ENCODE measurements at places on chromosomes 12 and 14.

DNA sequence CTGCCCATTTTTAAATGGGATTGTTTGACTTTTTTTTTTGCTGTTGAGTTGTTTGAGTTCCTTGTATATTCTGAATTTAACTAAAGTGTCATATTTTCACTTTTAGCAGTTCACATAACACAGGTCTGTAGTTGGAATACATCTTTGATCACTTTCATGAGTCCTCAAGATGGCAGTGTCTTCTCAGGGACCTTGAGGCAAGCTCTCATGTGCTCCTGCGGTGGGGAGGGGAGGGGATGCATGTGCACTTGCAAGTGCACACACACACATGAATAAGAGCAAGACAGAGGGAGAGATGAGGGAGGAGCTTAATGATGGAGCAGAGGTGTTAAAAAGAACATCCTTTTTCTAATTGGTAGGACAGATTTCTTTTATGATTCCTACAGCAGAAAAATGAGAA, 291.4 kb upstream of the OR4E1 start:
- peak; percentile 59 for DNase-seq

DNA sequence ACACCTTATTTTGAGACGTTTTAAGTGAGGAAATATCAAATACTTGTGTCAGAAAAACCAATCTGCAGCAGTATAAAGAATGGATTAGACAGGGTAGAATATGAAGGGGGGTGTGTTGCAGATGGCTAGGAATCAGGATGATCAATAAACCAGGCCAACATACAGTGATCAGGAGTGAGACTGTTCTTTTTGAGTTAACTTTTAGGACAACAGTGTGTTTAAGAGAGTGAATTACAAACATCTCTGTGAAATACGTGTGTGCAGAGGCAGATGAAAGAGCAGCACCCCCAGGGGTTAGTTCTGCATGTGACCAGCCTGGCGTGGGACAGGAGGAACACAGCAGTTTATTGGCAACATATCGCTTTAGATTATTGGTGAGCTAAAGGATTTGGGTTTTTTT, 10.6 kb upstream of the NRDE2 start:
- no peak for DNase-seq

DNA sequence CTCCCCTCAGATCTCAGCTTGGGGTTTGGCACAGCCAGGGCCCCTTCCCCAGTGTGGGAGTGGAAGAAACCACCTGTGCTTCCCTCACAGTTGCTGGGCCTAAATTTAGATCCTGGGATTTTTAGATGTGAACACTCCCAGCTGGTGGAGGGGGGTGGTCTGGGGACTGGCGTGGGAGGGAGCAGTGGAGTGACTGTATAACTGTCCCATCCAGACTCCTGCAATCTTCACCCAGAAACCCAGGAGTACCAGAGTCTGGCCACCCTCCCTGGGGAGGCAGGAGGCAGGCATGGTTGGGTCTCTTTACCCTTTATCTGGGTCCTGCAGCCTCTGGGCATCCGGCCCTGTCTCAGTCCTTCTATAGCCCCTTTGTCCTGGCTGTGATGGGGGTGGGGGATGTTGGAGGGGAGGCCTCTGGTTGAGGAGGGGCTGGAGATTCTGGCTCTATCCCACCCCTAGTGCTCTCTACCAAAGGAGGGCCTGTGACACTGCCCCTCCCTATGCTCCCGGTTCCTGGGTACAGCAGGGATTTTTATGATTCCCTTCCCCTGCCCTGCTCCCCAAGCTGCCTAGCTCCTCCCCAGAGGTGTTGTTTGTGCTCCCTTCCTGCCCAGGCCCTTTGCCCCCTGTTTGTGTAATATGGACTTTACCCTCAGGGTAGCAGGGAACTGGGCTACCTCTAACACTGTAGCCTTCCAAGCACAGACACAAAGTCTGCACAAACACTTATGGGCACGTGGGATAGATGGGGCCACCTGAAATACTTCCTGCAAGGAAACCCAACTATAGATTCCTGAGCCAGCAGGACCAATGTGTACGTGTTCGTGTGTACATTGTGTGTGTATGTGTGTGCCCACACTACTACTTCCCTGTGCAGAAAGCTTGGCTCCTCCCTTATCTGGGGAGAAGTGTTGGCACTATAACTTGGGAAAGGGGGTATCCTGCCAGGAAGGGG, 1.7 kb downstream of the ERBB3 start:
- no peak for DNase-seq

DNA sequence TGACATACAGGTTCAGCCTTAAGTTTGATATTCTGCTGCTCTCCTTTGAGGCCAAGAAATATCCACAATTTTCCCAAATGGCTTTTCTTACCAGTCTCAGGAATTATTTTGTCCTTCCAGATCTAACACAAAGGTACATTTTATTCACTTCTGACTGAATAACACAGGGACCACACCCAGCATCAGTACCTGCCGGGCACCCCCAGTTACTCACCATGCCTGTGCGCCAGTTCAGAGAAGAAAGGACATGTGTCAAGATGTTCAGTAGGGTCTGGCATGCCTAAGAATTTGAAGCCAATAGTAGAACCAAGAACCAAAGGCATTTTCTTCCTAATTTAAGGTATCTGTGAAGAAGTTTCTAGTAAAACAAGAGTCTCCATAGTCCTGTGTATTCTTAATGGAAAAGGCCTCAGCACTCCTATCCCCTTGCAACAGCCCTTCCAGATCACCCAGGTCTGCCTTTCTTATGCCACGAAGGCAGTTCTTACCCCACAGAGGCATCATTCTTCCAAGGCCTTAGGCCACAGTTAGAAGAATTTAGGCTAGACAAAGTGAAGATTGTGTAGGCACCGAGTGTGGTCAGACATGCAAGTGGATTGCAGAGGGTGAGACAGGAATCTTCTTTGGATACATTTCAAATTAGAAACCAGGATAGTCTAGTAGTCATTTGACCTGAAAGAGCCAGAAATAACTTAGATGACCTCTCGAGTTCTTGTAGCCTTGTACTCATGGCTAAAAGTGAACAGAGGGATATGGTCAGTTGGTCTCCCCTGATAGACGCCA, 140.1 kb upstream of the HIF1A start:
- DNase-seq = no peak

- no peak for DNase-seq
These were observed 85.1 kb downstream of the ATP23 start for GRCh38 chr12:58026426-58026825.

DNA sequence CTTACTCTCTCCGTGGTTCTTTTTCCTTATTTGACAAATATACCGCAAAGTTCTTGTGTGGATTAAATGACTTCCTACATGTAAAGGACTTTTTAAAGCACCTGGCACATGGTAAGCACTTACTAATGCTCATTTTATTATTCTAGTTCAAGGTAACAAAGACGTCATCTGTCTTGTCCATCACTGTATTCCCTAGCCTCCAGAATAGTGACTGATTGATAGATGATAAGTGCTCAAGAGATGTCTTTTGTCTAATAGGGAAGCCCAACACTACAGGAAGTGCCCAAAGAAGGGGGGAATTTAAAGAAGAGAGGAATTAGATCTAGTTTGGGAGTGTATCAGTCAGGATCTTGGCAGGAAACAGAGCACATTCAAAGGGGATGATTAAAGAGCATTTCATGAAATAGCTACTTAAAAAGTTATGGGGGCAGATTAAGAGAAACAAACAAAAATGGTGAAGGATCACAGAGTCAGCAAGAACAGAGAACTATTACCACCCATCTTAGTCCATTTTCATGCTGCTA, 151.9 kb downstream of the GXYLT1 start:
- no peak for DNase-seq

DNA sequence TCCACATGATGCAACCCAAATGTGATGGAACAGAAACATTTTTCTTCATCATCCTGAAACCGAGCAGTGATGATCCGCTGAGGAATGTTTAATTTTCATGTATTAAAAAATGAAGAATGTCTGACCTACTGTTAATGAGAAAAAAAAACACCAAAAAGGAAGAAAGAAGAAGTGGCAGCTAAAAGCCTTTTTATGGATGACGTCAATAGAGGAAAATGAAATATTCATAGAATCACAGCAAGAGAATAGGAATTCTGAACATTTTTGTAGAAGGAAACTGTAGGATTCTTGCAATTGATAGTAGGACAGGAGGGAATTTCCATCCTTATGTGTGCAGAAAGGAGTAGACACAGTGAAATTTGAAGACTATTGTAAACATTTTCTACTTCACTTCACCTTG, 112.9 kb downstream of the PRKCH start:
- no peak for DNase-seq

DNA sequence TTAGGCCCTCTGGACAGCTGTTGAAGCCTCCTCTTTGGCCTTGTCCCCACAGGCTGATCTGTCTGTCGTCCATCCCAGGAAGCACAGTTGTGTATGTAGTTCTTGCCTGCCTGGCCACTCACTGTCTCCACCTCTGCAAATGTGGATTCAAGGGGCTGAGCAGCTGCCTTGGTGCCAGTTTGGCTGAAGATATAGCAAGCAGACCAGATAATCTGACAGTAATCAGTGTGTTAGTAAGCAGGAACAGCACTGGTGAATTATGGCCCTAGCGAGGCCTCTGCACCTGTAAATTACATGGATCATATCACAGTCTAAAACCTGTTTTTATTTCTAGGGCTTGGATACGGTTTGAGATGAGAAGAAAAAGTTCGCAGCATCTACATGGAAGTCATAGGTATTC, 282.5 kb upstream of the NOS1 start:
- DNase-seq = no peak

- DNase-seq = no peak
These were observed 36.7 kb upstream of the GPATCH2L start for GRCh38 chr14:76115010-76115422.

DNA sequence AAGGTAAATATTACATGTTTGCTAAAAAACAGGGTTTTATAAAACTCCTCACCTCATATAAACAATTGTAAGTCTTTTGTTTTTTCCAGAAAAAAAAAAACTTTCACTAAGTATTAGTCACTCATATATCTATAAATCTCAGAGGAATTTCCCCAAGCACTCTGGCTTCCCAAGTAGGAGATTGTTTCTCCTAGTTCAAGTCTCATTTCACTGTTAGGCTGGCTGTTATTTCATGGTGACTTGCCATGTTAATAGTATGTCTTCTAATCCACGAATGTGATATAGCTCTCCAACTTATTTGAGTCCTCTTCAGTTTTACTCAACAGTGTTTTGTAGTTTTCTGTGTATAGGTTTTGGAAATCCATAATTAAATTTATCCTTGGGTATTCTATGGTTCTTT, 61.6 kb downstream of the CAPZA3 start:
- no peak for DNase-seq

DNA sequence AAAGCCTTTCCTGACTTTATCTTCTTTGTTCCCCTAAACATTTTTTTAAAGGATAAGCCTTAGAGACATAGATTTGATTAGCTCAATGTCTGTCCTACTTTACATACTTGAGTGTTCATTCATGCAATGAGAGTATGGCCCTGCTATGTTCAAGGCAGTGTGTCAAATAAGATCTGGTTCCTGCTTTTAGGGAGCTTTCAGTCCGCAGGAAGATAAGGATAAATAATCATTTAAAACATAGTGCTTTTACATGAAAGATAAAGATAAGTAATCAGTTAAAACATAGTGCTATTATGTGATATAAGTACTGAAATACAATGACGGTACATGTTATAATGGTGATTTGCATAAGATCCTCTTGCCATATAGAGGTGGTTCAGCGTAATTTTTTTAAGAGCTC, 378.3 kb upstream of the PRICKLE1 start:
- DNase-seq = no peak

DNA sequence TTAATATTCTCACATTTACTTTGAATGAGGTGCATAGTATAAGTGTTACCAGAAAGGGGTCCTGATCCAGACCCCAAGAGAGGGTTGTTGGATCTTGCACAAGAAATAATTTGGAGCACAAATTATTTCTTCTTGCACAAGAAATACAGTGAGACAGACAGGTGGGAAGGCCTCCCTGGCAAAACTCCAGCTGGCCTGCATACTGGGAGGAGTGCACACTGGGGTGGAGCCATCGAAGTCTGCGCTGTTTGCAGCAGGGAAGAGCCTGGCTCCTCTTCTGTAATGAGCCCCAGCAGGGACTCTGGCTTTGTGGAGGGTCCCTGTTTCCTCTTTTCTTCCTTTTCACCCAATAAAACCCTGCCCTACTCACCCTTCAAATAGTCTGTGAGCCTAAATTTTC, 141.6 kb downstream of the GLT1D1 start:
- no peak for DNase-seq

DNA sequence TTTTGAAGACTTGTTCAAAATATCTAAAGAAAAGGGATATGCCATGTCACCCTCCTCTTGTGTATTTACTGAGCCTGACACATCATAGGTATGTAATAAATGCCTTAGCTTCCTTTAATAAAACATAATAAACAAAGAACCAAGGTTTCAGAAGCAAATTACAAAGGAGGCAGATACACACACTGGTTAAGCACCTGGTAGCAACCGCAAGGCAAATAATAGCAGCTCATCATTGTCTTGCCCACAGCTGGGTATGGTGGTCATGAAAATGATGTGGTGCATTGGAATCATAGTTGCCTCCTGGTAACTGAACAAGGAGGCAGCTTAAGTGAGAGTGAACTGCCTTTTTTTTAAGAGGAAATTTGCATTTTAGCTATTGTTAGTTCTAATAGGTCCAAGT, 39.0 kb downstream of the PAX9 start:
- no peak for DNase-seq

DNA sequence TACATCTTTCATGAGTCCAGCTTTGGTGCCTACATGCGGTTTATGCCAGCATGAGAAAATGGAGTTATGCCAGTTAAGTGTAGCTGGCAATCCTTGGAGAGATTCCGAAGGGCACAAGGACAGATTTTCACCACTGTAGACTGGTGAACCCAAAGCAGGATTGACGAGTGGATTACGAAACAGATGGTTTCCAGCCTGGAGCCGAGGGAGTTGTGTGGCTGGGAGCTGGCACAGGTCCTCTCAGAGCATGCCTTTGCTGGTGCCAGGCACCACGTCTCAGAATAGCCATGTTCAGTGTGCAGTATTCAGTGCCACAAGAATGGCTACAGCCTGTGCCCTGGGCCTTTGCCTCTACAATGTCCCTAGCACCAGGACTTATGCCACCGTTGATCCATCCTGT, 13.2 kb downstream of the KCNH3 start:
- no peak for DNase-seq

- DNase-seq = no peak
These were observed 298.6 kb downstream of the PDZRN4 start for GRCh38 chr12:41486718-41487117.

- no peak for DNase-seq
These were observed 9.3 kb downstream of the LDHB start for GRCh38 chr12:21648378-21648777.

GRCh38 chr12:89437231-89437630, 84.9 kb upstream of the DUSP6 start:
- DNase-seq = no peak

DNA sequence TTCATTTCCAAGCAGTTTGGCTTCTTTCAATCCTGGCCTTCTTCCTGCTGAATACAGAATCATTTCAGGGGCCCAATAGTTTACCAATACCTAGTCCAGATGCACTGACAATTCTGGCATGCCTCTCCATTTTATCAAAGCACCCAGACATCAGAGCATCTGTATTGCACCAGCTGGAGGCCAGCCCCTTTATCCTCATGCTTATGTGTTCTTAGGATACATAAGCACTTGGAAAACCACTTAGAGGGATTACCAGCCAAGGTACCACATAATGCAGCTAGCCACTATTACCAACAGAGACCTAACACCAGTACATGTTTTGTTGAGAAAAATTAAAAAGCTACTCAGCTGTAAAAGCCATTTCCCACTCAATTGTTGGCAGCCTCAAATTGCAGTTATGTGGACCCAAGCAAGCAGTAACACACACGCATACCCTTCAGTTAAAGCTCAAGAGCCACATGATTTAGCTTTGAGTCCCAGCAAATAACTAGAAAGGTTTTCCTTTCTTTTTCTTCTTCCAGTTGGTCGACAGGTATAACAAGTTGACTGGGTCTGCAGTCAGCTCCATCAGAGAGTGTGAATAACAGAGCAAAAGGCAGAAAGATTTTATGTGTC, 263.8 kb downstream of the DIO2 start:
- DNase-seq = no peak

GRCh38 chr14:89407856-89408255, 9.2 kb downstream of the FOXN3 start:
- no peak for DNase-seq
